Dorsolateral prefrontal cortex (tissue), 122 donors: ENCODE measurements at places on chromosomes 13 and 19.

DNA sequence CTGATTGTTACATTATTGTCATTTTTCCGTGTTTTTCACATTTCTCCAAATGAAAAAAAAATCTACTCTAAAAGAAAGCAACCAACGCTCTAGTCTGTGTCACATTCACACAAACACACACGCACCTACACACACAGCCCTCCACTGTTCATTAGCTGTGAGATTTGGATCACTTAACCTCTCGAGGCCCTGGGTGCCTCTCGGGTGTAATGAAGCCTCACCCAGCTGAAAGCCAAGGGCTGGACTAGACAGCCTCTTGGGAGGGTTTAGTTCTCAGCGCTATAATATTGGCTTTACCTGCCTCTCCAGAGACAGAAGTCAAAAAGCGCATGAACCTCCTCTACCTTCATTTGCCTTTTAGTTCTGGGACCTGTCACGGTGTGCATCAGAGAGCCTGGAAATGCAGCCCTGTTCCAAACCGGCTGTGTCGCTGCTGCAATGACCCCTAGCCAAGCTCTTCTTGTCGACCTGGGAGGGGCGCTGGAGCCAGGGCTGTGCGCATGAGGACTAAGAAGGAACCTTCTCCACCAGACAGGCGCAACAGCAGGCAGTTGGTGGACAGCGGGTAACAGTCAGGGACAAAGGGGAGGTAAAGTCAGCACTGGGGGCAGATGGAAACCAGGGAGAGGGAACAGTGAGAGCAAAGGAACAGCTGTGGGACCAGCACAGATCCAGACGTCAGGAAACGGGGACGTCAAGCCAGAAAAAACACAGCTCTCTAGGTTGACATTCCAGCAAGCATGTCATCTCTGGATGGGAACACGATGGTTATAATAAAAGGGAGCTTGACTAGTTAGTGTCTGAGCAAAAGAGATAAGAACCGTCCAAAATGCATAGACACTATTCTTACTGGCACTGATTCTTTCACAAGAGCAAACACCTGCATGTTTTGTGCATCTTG lies 375.9 kb downstream of the EFNB2 start:
- no peak for DNase-seq

DNA sequence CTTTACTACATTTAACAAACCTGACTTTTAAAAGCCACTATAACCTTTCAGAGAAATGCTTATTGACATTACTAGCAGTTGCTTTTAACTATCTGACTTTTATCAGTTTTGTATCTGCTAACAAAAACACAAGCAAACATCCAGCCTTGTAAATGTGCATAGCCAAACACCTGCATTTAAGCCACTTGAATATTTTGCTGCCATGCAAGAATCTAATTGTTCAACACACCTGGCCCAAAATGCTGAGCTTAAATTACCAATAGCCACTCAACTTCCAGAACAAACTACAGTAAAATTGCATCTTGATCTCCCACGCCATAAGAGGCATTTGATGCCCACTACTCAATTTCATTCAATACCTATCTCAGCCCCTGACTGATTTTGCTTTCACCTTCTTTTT lies 9.3 kb downstream of the ZIC5 start:
- no peak for DNase-seq

- no peak for DNase-seq
These were observed 357 bp upstream of the COG6 start for GRCh38 chr13:39655041-39655568.

GRCh38 chr19:38263689-38264485 lies 486 bp upstream of the SPINT2 start:
- no peak for DNase-seq

- DNase-seq, result no peak
These were observed 96.2 kb downstream of the CYSLTR2 start for GRCh38 chr13:48749699-48750473.

DNA sequence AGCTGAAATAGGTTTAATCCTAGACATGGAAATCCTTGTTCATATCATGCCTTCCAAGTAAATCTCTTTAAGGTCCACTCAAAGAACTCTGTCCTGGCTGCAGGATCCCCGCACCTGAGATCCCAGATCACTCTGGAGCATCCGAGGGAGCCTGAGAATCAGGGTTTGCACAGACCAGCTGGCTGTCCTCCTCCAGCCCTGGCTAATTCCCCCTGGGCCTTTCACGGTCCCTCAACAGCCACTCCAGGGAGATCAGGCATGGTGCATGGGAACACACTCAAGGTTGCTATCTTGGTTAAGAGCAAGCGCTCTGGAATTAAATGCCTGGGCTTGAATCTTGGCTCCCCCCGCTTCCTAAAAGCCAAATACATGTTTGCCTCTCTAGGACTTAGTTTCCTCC lies 130.8 kb downstream of the IRS2 start:
- no peak for DNase-seq

- no peak for DNase-seq
These were observed 84.8 kb downstream of the LNX2 start for GRCh38 chr13:27535546-27535945.
